ENCODE measurements at places on chromosomes 6 and 20. TPM values are rescaled to one million over a fixed set of nuclear protein-coding genes. Genes with fewer than 3 reads are reported as not detected.

Gene RPP40
- total RNA-seq: 6.6 TPM

Gene SYCP2
- total RNA-seq: 7.8 TPM

Gene DNAH8
- total RNA-seq: not detected

Gene FAM110A
- 2.8 TPM for total RNA-seq

Gene SLC22A16
- total RNA-seq: 2.2 TPM

Gene EYA4
- 7.7 TPM for total RNA-seq

Gene ADAM33
- total RNA-seq: 23.6 TPM

Gene RFX6
- total RNA-seq: not detected

Gene VSX1
- total RNA-seq: not detected

Gene ULBP2
- total RNA-seq: 0.34 TPM

Gene TMX4
- 27.4 TPM for total RNA-seq

Gene MMS22L
- 5.3 TPM for total RNA-seq

Gene RNGTT
- 10.2 TPM for total RNA-seq

Gene C20orf202
- total RNA-seq: not detected

Gene NINL
- 4.6 TPM for total RNA-seq

Gene TDRD6
- total RNA-seq: 0.66 TPM

Gene OR2B6
- total RNA-seq: not detected

Gene ENPP3
- total RNA-seq: 0.33 TPM

Gene PPP1R3G
- total RNA-seq: 2.5 TPM

Gene SSTR4
- total RNA-seq: not detected

Gene MYMX
- 2.6 TPM for total RNA-seq

Gene RIPOR3
- total RNA-seq: 36.5 TPM

Gene LIN28B
- not detected for total RNA-seq

Gene CENPW
- not detected for total RNA-seq

Gene ARFGEF3
- total RNA-seq: 3.0 TPM

Gene TGM2
- total RNA-seq: 21.5 TPM

Gene TMEM200A
- total RNA-seq: 3.3 TPM

Gene EMILIN3
- not detected for total RNA-seq

Gene KHDC1L
- not detected for total RNA-seq

Gene HAO1
- not detected for total RNA-seq

Gene LPIN3
- 32.8 TPM for total RNA-seq

Gene RAET1L
- total RNA-seq: not detected

Gene CNR1
- 57.7 TPM for total RNA-seq

Gene DDO
- total RNA-seq: 2.2 TPM

Gene HFE
- 9.3 TPM for total RNA-seq

Gene CAGE1
- not detected for total RNA-seq

Gene SRMS
- not detected for total RNA-seq

Gene CLIC5
- 15.2 TPM for total RNA-seq

Gene PSORS1C1
- total RNA-seq: 0.66 TPM

Gene HLA-DQB1
- total RNA-seq: 2.8 TPM

Gene FAXC
- total RNA-seq: not detected

Gene SEL1L2
- total RNA-seq: not detected

Gene PAK1IP1
- 9.9 TPM for total RNA-seq

Gene MLN
- not detected for total RNA-seq

Gene ZKSCAN8
- 21.6 TPM for total RNA-seq

Gene HECA
- 57.1 TPM for total RNA-seq

Gene CLDN20
- not detected for total RNA-seq

Gene MRPL2
- 15.2 TPM for total RNA-seq

Gene C6orf58
- not detected for total RNA-seq

Gene RAB32
- 17.0 TPM for total RNA-seq

Measured in subcutaneous adipose tissue (tissue), 4 donors.